ENCODE measurements at places on chromosomes 13 and 19. TPM values are rescaled to one million over a fixed set of nuclear protein-coding genes. Genes with fewer than 3 reads are reported as not detected.

CNN1 gene
- total RNA-seq = 9.9 TPM

- H3K27me3 ChIP-seq = no peaks in the 10 kb centered on the region
- peak overlapping the region; percentile 72 for H3K4me3 ChIP-seq
- peak; percentile 93 for DNase-seq
- H3K36me3 ChIP-seq = peaks cover 11% of the 10 kb centered on the region
- H3K27ac ChIP-seq = peak overlapping the region; percentile 14
- H3K4me1 ChIP-seq = peaks cover 16% of the 10 kb centered on the region
These were observed 19.0 kb downstream of the MRPS12 start for GRCh38 chr19:38949580-38950367.

- H3K27me3 ChIP-seq = peaks cover 14% of the 10 kb centered on the region
- no peak for DNase-seq
- H3K36me3 ChIP-seq = no peaks in the 10 kb centered on the region
- H3K4me1 ChIP-seq = no peaks in the 10 kb centered on the region
- H3K27ac ChIP-seq = no peak overlapping the region
These were observed 10.6 kb upstream of the UBE2S start for GRCh38 chr19:55418185-55418584.

DNA sequence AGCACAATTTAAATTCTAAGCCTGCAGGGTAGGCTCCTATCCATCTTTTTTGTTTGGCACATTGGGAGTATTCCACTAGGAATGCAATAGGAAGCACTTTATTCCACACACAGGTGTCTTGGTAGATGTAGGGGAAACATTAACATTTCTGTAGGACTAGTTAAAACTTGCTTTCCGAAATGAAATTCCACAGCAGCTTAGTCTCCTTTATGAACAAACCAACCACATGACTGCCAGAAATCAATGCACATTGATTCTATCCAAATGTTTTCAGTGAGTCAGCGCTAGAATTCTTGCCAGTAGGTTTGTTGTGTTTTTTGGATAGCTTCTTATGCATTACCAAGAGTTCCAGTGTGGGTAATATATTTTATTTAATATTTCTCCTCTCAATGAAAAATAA lies 207.9 kb upstream of the CSNK1A1L start:
- no peak for DNase-seq
- H3K4me1 ChIP-seq = peaks cover 5% of the 10 kb centered on the region
- no peak overlapping the region for H3K27ac ChIP-seq
- H3K4me3 ChIP-seq = no peak overlapping the region
- H3K27me3 ChIP-seq = no peaks in the 10 kb centered on the region
- peaks cover under 1% of the 10 kb centered on the region for H3K36me3 ChIP-seq
